ACHN (cell line): ENCODE measurements at places on chromosomes 4 and X.

DNA sequence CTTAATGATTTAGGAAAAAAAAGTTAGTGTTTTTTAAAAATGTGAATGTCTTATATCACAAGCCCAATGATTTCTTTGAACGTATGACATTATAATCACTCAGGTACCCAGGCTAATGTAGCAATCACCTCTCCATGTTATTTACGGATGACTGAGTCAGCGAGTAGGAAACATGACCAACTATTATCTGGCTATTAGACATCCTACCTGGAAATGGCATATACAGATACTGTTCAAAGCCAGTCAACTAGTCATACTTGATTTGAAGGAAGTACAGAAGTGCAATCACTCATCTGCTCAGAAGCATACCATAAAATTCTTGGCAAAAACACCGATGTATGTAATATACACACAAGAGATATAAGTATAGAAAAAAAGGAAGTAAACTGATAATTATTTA, 732.5 kb downstream of the ARAP2 start:
- DNase-seq = no peak

GRCh38 chr4:94497690-94498089, 45.9 kb downstream of the PDLIM5 start:
- DNase-seq = no peak

GRCh38 chr4:138669479-138670315, 345.9 kb upstream of the NOCT start:
- no peak for DNase-seq

- DNase-seq = no peak
Observed at GRCh38 chrX:97538745-97539144, 655.0 kb downstream of the RPA4 start.

DNA sequence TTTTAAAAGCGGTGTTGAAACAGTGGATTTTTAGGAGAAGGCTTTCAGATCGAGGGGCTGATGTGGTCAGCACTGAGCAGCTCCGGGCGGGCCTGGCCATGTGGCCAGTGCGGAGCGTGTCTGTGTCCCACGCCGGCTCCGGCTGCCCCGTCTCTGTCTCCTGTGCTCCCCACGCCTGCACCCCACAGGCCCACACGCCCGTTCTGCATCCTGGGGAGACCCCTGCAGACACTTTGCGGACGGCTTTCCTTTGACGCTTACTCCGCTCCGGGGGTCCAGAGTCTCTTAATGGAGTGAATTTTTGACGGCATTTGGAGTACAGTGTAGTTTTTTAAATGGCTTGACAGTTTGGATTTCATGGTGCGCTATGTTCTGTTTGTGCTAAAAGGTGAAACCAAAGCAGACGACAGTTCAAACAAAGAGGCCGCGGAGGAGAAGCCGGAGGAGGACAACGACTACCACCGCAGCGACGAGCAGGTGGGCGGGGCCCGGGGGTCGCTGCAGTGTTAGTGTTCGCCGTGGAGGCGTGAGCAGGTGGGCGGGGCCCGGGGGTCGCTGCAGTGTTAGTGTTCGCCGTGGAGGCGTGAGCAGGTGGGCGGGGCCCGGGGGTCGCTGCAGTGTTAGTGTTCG, 38.7 kb downstream of the PCGF3 start:
- no peak for DNase-seq

DNA sequence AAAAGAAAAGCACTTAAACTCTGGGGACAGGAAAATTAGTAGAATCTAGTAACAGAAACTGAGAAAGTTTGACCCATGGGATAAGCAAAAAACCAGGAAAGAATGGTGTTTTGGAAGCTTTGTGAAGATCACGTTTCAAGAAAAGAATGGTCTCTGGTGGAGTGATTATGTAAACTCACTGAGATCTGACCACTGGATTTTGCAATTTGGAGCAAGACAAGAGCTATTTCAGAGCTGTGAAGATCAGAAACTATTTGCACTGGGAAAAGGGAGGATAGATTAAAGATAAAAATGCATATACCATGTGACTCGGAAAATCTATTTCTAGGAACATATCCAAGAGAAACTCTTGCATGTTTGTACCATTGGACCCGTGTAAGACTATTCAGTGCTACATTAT, 4.3 kb downstream of the TMPRSS11D start:
- DNase-seq = no peak

- DNase-seq = peak; percentile 14
Observed at GRCh38 chr4:107888237-107888636, 43.1 kb upstream of the CYP2U1 start.

GRCh38 chrX:9966775-9967408, at the start of gene CLDN34:
Gene CLDN34 (plus strand): TSS chrX:9967358. CDS start chrX:9967358, 0 bp downstream.
- no peak for DNase-seq

GRCh38 chrX:119189595-119189994, 46.5 kb upstream of the PGRMC1 start:
- DNase-seq = no peak

- DNase-seq = no peak
Observed at GRCh38 chrX:115592997-115593734, 32.2 kb downstream of the PLS3 start.

DNA sequence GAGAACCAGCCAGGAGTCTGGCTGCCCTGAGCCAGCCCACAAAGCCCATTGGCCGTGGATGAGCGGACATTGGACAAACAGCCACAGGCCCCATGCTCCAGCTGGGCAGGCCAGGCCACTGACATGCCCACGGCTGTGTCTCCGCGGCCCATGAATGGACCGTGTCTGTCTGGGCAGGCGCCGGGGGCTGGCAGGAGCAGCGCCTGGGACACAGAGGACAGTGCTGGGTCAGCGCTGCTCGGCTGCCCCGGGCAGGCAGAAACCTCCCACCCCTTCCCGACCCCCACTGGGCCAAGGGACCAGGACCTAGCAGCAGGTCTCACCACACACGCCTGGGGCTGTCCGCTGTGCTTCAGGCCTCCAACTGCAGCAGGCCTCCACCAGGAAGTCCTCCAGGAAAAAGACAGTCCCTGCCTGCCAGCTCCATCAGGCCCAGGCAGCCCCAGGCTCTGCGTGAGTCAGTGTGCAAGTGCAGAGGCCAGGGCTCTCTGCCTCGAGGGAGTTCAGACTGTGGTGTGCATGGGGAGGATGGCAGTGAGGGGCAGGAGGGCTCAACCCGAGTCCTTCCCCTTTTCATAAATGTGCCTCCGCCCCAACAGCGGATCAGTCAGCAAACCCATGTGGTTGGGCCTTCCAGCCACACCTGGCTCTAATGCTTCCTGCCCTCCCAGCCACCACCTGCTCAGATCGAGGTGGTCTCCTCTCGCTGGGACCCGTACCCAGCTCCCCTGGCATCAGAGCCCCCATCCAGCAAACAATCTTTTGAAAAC, 17.2 kb upstream of the FGFR3 start:
- DNase-seq = peak; percentile 12
